ENCODE measurements at places on chromosomes 2 and 18.

GRCh38 chr2:239983004-239983778 lies 42.0 kb downstream of the NDUFA10 start:
- DNase-seq = no peak

- no peak for DNase-seq
Observed at GRCh38 chr18:74800098-74800497, 202.4 kb downstream of the ZNF407 start.

DNA sequence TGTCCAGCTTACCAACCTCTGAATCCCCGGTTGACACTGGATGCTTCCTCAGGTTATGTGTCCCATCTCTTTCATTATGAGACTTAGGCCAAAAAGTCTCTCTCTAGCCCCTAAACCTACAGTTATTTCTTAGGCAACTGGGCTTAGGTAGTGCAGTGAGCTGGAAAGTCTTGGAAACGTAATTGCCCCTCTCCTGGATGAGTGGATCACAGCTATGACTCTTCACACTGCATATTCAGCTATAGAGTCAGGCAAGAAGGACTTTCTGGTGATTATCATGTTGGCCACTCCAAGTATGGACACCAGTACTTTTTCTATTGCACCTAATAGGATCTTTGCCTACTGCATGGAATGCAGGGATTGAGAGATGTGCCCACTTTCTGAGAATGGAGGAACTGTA lies 458.3 kb upstream of the CELF4 start:
- DNase-seq = no peak

DNA sequence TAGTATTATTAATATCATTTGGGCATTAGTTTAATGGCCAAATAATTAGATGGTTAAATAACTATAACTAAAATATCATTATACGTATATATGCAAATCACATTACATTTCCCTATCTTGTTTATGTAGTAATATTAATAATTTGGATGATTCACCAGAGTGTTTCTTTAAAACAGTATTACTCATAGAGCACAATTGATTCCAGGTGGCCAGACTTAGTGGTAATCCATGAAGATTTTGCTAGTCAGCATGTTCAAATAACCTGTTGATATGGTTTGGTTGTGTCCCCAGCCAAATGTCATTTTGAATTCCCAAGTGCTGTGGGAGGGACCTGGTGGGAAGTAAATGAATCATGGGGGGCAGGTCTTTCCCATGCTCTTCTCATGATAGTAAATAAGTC lies 782.3 kb downstream of the LRP1B start:
- DNase-seq = no peak

GRCh38 chr18:25454270-25454659 lies 102.3 kb upstream of the ZNF521 start:
- DNase-seq = no peak

DNA sequence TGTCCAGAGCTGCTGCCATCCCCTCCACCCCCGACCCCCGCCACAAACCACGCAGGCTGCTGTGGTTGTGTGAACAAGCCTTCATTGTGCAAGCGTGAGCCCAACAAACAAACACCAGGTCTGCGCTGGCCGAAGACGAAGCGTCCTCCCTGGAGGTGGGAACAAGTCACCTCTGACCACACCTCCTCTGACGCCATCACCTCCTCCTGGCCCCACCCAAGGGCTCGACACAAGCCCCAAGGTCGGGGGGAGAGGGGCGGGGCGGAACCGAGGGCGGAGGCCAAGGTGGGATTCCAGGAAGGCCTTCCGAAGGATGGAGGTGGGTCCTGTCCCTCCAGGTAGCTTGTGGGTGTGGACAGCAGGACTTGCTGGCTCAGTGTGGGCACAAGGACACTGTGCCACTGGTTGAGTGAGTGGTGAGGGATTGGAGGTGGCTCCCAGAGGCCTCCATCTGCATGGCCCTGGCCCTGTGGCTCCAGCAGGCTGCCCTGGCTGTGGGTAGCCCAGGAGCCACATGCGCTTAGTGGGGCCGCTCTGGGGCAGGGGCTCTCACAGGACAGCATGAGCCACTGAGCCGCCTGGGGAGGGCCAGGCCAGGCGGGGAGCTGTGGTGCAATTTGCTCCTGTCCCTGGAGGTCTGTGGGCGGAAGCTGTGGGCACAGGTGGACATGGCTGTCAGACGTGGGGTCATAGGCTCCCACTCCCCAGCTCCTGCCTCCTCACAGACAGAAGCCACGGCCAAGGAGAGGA lies 7.4 kb upstream of the GPR17 start:
- DNase-seq = no peak

- no peak for DNase-seq
Observed at GRCh38 chr2:157182834-157183396, 74.6 kb upstream of the GALNT5 start.

DNA sequence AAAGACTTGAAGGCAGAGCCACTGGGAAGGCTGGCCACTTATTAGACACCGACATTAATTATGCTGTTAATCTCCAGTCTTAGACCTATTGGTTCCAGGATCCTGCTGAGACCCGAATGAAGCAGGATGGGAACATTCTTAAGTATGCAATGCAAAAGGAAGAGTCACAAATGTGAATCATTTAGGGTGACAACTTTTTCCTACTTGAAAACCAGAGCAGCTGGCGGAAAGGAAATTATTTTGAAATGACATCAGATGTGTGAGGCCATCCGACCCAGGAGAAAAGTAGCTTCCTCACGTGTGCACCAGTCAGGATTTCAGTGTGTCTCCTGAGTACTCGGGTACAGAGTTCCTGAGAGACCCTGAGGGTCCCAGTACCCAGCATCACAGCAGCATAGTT lies 222.9 kb upstream of the NCKAP5 start:
- DNase-seq = no peak

GRCh38 chr18:811892-812375 lies at the start of gene YES1:
TSS of gene YES1 (minus strand) at chr18:812242. CDS start at chr18:756827, 55,415 bp downstream.
- peak; percentile 78 for DNase-seq

DNA sequence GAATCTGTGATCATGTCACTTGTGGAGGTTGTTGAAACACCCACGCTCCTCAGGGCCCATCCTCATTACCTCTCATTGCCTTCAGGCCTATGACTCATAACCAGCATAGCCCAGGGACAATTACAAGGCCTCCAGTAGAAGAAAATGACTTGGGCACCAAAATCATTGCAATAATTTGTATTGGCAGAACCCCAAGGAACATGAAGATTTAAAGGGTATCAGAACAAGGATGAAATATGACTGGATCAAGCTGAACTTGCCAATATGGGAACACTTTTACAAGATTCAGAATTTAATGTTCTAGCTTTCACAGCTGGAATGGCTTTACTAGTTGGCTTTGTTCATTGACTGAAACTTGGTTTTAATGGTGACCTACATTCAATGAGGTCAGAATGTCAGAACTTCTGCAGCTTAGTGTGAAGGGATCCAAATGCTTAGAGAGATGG lies 156.4 kb downstream of the COPS8 start:
- DNase-seq = no peak

DNA sequence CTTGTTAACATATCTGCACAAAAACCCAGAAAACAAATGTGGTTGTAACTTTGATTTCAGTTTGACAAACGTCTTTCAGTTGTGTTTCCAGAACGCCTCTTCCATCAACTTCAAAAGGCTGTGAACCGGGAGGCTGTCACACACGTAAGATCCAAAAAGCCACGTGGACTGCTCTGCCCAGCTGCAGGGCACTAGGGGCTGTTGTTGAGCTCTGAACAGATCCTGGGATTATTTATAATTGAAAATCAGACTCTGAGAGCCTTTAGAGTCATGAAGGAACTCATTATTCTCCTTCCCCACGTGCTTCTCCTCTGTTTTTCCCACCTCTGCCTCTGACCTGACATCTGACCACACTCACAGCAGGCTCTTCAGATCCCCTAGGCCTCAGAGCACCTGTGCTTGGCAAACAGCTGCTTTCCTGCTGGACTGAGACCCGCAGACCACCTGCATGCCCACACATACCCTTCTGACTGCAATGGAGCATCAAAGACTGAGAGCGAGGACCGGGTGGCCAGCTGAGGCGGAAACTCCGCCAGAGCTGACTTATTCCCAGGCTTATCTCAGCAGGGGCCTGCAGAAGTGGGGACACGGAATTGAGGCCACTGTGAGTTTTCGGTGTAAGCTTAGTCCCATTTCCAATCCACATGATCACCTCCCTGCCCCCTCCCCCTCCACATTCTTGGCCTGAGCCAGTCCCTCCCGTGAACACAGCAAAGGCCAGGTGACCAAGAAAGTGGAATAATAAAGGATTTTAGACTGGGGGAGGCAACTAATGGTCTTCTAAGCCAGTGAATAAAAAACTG lies 114.8 kb downstream of the ATL2 start:
- DNase-seq = no peak

- DNase-seq = no peak
Observed at GRCh38 chr2:7508296-7508943, 591.2 kb downstream of the RNF144A start.

- DNase-seq = no peak
Observed at GRCh38 chr2:172765662-172766061, 30.0 kb downstream of the RAPGEF4 start.

GRCh38 chr2:23448906-23449305 lies 63.9 kb downstream of the KLHL29 start:
- DNase-seq = no peak
